SIG-M5 (cell line): ENCODE measurements at places on chromosomes 1 and 21.
A peak's percentile ranks its signal among the peaks of the same experiment; 100 is the strongest.

DNA sequence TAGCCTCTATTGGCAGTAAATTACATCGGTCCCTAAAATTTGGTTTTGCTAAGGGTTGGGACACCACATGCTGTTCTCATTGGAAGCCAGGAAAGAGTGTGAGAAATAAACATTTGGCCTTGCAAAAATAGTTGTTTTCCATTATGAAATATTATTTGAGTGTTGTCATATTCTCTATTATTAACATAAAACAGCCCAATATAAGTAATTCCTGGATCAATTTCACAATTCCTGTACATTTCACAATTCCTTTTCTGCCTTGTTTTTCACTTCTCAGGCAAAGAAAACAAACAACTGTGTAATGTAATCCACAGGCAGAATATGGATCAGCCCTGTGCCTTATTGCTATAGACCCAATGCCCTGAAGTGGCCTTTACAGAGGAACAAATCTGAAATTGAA, 40.5 kb downstream of the C1orf87 start:
- no peak for DNase-seq

GRCh38 chr1:206725109-206725963, 40.6 kb downstream of the MAPKAPK2 start:
- no peak for DNase-seq

- DNase-seq: peak; percentile 40
Measured at GRCh38 chr1:158819461-158820443, 11.4 kb upstream of the MNDA start.

- no peak for DNase-seq
Measured at GRCh38 chr1:175968486-175969172, 225.2 kb upstream of the TNR start.

- no peak for DNase-seq
Measured at GRCh38 chr1:228082918-228083870, 686 bp downstream of the ARF1 start.

DNA sequence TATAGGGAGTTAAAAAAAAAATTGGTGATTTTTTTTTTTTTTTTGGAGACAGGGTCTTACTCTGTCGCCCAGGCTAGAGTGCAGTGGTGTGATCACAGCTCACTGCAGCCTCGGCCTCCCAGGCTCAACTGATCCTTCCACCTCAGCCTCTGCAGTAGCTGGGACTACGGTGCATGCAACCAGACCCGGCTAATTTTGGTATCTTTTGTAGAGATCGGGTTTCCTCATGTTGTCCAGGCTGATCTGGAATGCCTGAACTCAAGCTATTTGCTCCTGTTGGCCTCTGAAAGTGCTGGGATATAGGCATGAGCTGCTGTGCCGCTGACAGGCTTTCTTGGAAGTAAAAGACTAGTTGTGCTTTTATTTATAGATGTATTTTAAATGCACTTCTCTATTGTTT, 3.0 kb downstream of the CDC42 start:
- DNase-seq: no peak

- DNase-seq: no peak
Measured at GRCh38 chr1:97680894-97681293, 239.9 kb downstream of the DPYD start.
